Upper lobe of right lung (tissue), 1 donor: ENCODE measurements at places on chromosomes 6 and 20. TPM values are rescaled to one million over a fixed set of nuclear protein-coding genes. Genes with fewer than 3 reads are reported as not detected.

DNA sequence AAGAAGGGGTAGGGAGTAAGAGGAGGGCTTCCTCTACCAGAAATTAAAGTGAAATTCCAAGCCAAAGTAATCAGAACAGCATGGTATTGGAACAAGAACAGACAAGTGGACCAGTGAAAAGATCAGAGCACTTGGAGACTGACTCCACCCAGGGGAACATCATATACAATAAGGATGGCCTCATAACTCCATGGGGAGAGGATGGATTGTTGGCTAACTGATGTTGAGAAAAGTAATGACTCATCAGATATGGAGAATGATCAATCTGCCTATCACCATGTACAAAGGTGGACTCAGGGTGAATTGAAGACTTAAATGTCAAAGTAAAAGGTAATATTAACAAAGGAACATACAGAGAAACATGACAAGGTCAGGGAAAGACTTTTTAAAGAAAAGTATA lies 12.8 kb downstream of the SLC22A3 start:
- DNase-seq, result no peak

The PLA2G7 gene
- 38.8 TPM for total RNA-seq

The CALHM5 gene
- total RNA-seq, result 1.9 TPM

The DNPH1 gene
- total RNA-seq, result 27.6 TPM

GRCh38 chr6:8057263-8057662 lies 6.9 kb downstream of the BLOC1S5 start:
- no peak for DNase-seq

DNA sequence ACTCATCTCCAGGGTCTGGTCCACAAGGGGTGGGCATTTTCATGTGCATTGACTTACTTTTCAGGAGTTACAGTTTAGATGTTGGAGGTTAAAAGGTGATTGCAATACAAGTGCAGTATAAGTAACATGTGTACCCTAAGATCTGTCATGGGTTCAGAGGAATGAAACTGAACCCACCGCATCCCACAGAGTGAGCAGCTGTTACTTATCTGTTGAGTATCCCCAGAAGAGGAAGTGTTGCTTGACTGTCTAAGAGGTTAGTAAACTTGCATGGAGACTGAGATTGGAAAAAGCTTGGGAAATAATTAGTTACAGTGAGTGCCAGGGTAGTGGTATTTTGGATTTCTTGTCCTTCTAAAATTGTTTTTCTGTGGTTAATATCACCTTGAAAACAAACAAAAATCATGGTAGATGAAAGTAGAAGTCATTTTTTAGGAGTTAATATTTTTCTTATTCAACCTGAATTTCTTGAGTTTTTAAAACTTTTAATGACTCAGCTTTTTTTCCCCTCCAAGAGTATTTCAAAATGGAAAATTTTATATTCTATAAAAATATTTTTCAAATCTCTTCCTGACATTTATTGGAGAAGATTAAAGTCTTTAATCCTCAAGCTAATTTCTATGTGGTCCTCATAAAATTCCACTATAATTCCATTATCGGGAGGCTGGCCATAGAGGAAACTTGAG lies 306.1 kb downstream of the ZNF217 start:
- no peak for DNase-seq

DNA sequence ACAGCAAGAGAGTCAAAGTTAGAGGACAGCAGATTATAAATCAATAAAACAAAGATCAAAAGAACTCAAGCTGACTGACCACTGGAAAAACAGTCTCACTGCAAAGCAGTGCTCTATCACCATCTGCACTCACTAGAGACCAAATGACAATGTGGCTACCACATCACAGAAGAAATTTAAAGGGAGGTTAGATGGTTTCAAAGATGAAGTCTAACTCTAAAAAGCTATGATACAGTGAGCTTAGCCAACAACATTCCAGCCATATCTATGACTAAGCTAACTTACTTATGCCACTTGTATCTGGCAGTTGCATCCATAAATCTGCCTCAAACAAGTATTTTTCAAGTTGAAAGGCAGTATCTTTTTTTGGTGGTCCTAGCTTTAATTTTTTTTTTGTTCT lies 68.6 kb downstream of the ARHGAP18 start:
- no peak for DNase-seq

GRCh38 chr6:31426395-31427354 lies 23.3 kb downstream of the MICA start:
- no peak for DNase-seq

GRCh38 chr6:119476554-119476953 lies 127.0 kb upstream of the MAN1A1 start:
- DNase-seq, result no peak

DNA sequence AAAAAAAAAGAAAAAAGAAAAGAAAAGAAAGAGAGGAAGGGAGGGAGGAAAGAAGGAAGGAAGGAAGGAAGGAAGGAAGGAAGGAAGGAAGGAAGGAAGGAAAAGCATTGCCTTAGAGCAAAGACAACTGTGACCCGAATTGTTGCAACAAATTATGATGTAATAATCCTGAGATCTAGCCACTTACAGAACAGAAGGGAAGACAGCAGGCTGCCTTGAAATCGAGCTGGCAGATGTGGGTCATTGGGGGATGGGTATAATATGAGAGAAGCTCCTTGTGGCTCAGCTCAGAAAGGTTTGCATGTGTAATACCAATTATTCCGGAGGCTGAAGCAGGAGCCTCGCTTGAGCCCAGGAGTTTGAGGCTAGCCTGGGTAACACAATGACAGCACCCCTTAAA lies 208.1 kb upstream of the PROKR2 start:
- no peak for DNase-seq
